B cell (primary cell): ENCODE measurements at places on chromosomes 12 and 14.

GRCh38 chr12:71551529-71551928, 111.9 kb downstream of the LGR5 start:
- H3K36me3 ChIP-seq = no peaks in the 10 kb centered on the region
- DNase-seq = peak; percentile 7
- H3K4me3 ChIP-seq = no peak overlapping the region
- H3K27me3 ChIP-seq = no peaks in the 10 kb centered on the region

DNA sequence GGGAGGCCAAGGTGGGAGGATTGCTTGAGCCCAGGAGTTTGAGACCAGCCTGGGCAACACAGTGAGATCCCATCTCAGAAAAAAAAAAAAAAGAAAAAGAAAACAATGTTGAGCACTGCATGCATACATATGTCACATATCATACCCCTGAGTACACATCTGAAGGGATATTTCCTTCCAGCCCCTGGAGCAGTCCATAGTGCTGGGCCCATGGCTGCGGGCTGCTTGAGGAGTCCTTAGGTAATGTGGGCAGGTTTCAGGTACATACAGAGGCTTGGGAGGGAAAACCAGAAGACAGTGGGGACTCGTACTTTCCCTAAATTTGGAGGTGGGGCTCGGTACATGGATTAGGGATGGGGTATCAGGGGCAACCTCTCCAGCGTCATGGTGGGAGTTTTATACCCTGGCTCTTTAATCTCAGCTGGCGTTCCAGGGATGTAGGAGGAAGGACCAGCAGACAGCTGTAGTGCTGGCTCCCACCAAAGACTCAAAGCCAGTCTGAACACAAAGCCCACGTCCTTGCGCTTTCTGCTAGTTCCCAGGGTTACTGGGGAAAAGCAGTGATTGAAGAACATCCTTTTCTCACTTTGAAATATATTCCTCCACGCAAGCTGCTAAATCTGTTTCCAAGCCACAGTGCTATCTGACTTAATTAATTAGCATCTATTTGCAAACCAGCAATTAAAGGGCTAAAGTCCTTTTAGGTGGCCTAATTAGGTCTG, 5.2 kb downstream of the OTUB2 start:
- no peak overlapping the region for H3K4me3 ChIP-seq
- H3K27ac ChIP-seq = no peak overlapping the region
- peaks cover 4% of the 10 kb centered on the region for H3K4me1 ChIP-seq
- H3K27me3 ChIP-seq = peaks cover 5% of the 10 kb centered on the region
- no peak for DNase-seq

- H3K36me3 ChIP-seq = no peaks in the 10 kb centered on the region
- peaks cover 6% of the 10 kb centered on the region for H3K4me1 ChIP-seq
- no peaks in the 10 kb centered on the region for H3K27me3 ChIP-seq
- H3K4me3 ChIP-seq = no peak overlapping the region
Observed at GRCh38 chr12:117028254-117028653, 71.0 kb downstream of the TESC start.

GRCh38 chr14:57245941-57246340, 22.8 kb downstream of the EXOC5 start:
- H3K27ac ChIP-seq = no peak overlapping the region
- peaks cover 11% of the 10 kb centered on the region for H3K36me3 ChIP-seq
- DNase-seq = no peak
- no peak overlapping the region for H3K4me3 ChIP-seq

DNA sequence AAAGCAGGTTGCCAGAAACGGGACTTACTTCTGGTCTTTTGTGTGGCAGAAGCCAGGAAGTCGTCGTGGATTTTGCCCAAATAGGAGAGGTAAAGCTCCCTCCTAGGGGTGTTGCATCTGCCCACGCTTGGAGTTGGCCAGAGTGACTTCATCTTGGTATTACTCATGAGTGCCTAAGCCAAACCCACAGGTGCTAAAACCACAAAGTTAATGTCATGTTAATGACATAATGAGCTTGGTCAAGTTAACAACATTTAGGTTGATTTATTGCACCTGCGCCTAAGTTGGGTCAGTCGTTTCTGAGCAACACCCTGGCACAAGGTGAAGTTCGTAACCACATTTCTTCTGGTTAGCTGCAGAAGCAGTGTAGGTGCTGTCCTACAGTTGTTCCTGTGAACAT, 225.2 kb downstream of the FUT8 start:
- no peak overlapping the region for H3K4me3 ChIP-seq
- DNase-seq = peak; percentile 7

- no peak overlapping the region for H3K27ac ChIP-seq
- H3K4me1 ChIP-seq = no peaks in the 10 kb centered on the region
- no peak for DNase-seq
- H3K27me3 ChIP-seq = no peaks in the 10 kb centered on the region
Observed at GRCh38 chr14:28902930-28903329, 136.3 kb downstream of the FOXG1 start.

DNA sequence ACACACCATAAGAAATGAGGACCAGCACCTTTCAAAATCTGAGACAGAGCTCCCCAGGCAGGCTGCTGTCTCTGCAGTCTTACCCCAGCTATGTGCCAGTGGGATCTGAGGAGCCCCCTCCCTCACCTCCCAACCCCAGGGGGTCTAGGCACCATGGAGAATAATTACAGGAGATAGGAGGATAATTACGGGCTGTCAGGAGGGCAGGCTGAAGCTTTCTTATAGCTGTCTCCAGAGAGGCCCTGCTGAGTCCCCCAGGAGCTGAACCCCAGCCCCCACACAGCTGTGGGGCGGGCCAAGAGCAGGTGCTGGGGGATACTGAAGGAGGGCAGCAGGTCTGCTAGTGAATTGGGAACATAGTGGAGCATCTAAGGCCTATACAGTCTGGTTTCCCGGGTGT, 6.8 kb downstream of the CPNE6 start:
- no peak overlapping the region for H3K4me3 ChIP-seq
- no peak for DNase-seq
- H3K4me1 ChIP-seq = peaks cover 38% of the 10 kb centered on the region
- no peaks in the 10 kb centered on the region for H3K27me3 ChIP-seq

DNA sequence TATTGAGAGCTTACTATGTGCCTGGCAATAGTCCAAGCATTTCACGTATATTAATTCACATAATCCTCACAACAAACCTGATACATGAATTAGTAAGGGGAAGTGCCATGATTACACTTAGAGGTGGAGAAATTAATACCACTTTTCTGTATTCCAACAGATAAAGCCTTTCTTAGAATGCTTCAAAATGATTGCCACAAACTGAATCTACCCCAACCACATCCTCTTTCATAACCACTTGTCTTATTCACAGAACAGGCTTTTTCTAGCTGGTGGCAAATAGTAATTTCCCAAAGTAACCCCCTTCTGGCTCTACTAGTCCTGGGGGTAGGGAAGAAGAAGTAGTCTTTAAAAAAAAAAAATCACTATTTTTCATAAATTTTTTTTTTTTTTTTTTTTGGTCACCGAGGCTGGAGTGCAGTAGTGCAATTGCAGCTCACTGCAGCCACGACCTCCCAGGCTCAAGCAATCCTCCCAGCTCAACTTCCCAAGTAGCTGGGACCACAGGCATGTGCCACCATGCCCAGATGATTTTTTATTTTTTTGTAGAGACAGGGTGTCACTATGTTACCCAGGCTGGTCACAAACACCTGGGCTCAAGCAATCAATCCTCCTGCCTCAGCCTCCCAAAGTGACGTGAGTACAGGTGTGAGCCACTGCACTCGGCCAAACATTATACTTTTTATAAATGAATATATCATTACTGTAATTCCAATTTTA, 59.0 kb upstream of the ARID2 start:
- H3K27me3 ChIP-seq = no peaks in the 10 kb centered on the region
- H3K27ac ChIP-seq = no peak overlapping the region
- no peak overlapping the region for H3K4me3 ChIP-seq
- peak; percentile 55 for DNase-seq

GRCh38 chr14:96934638-96935330, 137.6 kb downstream of the VRK1 start:
- H3K27me3 ChIP-seq = no peaks in the 10 kb centered on the region
- no peak overlapping the region for H3K4me3 ChIP-seq
- peaks cover 9% of the 10 kb centered on the region for H3K4me1 ChIP-seq
- H3K36me3 ChIP-seq = no peaks in the 10 kb centered on the region
